T-helper 17 cell (primary cell): ENCODE measurements at places on chromosomes 4 and X.

DNA sequence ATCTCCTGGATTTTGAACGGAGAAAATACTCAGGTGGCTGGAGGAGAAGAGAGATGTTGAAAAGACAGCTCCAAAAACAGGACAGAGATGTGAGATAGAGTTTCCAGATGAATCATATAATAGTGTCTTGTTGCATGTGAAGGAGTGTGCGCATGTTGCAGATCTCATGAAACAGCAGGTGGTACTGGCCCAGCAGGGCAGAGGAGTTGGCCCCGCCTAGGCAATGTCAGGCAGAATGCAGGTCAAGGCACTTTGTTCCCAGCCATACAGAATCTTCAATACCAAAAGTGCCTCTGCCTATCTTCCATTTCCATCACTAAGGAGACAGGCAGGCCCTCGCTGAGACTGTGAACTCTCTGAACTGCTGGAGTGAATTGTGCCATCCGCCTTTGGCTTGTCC is 63.9 kb upstream of the FAT1 start:
- no peak for DNase-seq

DNA sequence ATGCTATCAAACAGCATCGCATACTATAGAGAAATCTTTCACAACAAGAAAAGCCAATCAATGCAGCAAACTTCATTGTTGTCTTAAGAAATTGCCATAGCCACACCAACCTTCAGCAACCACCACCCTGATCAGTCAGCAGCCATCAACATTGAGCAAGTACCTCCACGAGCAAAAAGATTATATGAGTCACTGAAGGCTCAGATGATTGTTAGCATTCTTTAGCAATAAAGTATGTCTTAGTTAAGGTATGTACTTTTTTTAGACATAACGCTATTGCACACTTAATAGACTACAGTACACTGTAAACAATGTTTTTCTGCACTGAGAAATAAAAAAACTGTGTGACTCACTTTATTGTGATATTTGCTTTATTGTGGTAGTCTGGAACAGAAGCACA is 37.8 kb upstream of the FUNDC1 start:
- DNase-seq: no peak

DNA sequence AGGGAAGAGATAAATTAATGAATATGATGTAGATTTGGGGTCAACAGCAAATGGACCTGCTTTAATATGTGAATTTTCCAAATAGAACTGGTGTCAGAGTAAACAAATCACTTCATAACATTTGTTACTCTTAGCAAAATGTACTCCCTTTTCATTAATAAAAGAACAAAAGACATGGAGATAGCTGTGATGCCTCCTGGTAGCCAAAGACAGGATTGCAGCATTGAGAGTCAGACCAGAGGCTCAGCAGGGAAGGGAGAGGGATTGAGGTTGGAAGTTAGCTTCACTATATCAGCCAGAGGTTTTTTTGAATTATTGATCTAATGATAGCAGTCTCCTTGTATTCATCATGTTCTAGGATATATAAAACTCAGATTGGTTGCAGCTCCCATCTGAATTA is 17.4 kb upstream of the RAB40A start:
- DNase-seq: no peak

- no peak for DNase-seq
Measured at GRCh38 chr4:122171323-122171722, 19.2 kb downstream of the BLTP1 start.

DNA sequence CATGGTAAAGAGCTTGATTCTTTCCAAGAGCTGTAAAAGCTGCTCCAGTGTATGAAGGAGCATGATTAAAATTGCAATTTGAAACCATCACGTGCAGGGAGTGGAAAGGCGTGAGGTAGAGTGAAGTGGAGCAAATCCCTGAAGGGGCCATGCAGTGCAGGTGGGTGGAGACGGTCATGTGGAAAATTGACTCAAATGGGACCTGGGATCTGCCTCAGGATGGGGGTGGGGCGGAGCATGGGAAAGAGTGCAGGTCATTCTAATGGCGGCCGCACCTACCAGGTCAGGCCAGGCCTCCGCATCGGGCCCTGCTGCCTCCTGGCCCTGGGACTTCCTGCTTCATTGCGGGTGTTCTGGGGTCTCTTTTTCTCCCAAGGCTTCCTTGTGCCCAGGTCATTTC is 25.3 kb upstream of the TRIM60 start:
- DNase-seq: no peak

GRCh38 chr4:89347363-89348025 is 39.9 kb upstream of the GPRIN3 start:
- no peak for DNase-seq

- no peak for DNase-seq
Measured at GRCh38 chr4:61425315-61425714, 225.2 kb downstream of the ADGRL3 start.

DNA sequence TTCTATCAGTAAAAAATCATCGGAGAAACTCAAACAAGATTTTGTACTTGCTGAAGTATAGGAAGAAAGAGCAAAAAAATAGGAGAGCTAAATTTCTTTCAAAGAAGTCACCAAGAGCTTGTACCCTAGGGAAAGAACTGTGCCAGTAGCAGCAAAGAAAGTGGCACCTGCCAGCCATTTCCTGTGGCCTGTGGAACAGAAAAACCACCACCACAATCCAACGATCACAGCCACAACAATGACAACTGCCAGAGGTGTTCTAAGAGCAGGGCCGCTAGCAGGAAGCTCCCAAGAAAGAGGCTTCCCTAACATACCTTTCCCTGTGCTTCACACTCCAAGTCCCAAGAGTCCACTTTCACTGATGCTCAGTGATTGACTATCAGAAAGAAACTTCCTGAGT is 266.1 kb upstream of the GPC4 start:
- no peak for DNase-seq

- no peak for DNase-seq
Measured at GRCh38 chr4:16415751-16416150, 189.5 kb upstream of the TAPT1 start.

- no peak for DNase-seq
Measured at GRCh38 chrX:22135994-22136684, 104.0 kb downstream of the PHEX start.

GRCh38 chrX:49075347-49075746 is 1.5 kb upstream of the PRAF2 start:
- no peak for DNase-seq

DNA sequence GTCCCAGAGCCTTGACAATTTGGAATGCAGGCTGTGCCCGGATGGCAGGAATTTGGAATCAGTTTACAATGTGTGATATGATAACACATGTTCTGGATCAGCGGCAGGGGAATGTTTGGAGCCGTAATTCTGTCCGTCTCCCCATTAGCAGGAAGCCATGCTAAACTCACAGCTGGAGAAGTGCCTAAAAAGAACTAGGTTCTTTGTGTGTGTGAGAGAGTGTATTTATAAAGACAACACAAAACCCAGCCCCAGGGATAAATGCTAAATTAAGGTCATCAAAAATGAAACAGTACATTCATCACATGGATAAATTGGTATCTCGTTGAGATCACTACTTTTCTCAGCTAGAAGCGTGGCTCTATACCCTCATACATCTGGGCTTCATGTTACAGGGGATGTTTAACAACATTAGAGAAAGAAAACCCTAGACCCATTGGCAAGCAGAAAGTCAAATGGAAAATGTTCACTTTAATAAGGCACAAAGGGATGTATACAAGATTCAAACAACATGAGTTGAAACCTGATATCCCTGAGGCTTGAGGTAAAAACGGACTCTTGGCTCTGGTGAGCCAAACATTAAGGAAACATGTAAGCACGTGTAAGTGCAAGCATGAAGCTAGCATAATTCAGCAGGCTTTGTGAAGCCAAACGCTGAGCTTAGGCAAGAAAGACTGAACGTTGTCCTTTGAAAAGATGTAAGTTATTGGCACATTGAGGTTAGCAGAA is 18.0 kb upstream of the TMEM131L start:
- no peak for DNase-seq

GRCh38 chr4:10730590-10730989 is 46.0 kb upstream of the CLNK start:
- DNase-seq: no peak

DNA sequence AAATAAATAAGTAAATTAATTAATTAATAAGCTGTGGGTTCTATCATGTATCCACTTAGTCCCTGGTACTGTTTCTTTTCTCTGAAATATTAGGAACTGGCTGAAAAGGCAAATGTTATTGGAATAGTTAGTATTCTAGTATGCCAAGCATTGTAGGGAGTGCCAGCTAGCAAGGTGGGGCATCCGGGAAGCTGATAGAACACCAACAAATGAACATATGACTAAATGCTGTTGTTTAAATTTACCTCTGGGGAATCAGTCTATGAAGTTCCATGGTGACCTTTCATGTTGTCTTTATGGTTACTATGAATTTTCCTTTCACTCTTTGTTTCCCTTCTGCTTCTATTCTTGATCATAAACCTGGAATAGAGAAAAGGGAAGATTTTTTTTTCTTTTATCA is 32.7 kb downstream of the NUDT6 start:
- no peak for DNase-seq

DNA sequence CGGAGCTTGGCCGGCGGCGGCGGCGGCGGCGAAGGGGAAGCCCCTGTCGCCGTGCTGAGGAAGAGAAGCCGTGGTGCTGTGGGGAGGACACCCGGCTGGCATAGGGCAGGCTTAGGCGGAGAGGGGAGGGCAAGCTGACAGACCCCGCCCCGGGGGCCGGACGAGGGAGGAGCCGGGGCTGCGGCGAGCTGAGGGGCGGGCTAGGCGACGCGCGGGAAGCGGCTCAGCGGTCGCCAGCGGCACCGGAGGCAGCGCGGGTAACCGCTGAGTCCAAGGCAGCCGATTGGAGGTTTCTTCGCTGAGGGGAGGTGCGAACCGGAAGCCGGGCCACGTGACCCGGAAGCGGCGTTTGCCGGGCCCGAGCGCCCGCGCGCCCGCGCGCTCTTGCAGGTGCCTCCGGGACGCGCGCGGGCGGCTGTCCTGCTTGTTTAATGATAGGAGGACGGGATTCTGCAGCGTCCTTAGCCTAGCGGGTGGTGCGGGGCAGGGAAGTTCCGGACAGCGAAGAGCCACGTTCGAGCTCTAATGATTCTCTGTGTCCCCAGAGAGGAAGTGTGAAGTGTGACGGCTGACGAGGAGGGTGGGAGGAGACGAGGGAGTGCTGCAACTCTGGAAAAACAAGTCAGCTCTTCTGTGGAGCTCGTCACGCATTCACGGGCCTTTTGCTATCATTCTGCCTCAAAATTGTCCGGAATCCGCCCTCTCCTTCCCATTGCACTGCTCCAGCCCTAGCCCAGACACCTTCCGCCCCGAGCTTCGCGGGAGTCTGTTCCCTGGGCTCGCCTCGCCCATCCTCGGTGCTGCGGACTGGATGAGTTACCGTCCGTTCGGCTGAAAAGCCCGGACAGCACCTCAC is at the start of gene AP1S2:
Gene AP1S2 (minus strand): TSS at position 102 of the 856 bp plus-strand sequence. CDS start 2,289 bp downstream, outside the sequence.
- peak; percentile 84 for DNase-seq

DNA sequence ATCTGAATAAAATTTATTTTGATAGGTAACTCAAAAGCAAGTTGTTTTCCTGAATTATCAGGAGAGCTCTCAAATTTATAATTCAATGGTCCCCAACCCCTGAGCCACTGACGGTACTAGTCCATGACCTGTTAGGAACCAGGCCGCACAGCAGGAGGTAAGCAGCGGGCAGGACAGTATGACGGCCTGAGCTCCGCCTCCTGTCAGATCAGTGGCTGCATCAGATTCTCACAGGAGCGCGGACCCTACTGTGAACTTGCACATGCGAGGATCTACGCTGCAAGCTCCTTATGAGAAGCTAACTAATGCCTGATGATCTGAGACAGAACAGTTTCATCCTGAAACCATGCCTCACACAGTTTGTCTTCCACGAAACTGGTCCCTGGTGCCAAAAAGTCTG is 37.9 kb upstream of the SEC24B start:
- no peak for DNase-seq

DNA sequence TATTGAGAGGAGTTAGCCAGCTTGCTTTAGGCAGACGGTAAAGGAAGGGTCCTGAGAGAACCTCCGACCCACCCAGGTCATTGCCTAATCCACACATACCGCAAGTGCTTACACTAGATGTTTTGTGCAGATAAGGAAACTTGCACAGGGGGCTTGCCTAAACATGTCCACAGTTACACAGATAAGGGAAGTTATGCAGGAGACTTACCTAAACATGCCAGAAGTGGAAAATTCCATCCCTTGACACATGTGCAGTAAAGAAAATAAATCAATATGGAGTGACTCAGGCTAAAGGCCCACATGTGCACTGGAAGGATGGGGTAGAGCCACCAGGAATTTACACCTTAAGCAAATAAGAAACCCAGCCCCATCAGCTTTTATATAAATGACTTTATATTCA is 232.8 kb upstream of the HDX start:
- DNase-seq: no peak

DNA sequence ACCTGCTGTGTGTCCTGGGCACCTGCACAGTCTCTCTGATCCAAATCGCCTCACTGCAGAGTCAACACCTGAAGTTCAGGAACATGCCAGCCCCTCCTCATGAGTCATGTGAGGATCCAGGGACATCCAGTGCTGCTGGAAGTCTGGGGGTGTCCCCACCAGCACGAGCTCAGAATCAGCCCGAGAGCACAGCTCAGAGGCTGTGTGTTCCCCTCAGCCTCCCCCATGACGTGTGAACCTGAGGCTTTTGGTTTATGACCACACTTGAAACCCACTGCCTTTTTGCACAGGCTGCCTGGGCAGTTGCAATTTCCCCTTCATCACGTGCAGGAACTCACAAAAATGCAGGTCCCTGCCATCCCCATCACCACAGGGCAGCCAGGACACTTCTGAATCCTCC is 47.1 kb downstream of the PPP2R2C start:
- DNase-seq: no peak

- no peak for DNase-seq
Measured at GRCh38 chrX:25202827-25203226, 187.1 kb upstream of the ARX start.

GRCh38 chr4:13523105-13523477 is 21.2 kb downstream of the NKX3-2 start:
- DNase-seq: no peak

GRCh38 chrX:153411255-153411987 is at the start of gene ZFP92:
Gene ZFP92 (plus strand): TSS chrX:153411472. CDS start chrX:153418323, 6,851 bp downstream.
- DNase-seq: no peak

DNA sequence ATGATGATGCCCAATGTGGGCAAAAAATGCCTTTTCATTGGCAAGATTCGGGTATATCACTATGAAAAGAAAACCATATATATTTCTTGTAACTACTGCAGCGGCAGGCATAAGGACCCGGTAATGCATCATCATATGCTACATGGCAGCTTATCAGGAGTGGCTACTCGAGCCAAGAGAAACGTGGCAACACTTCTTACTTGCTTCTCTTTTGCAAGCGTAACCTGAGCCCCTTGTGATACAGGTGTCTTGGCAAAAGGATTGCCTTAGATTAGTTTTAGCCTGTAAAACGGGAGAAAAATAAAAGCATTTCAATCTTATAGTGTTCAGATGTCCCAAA is 280.3 kb downstream of the SPRY1 start:
- no peak for DNase-seq
